Stimulated activated CD4-positive, alpha-beta T cell treated with anti-CD3 and anti-CD28 coated beads, Interleukin-12 subunit alpha, Interleukin-12 subunit beta, amount 100 ng/mL, for 24 hours (primary cell): ENCODE measurements at places on chromosomes 1 and 21.

DNA sequence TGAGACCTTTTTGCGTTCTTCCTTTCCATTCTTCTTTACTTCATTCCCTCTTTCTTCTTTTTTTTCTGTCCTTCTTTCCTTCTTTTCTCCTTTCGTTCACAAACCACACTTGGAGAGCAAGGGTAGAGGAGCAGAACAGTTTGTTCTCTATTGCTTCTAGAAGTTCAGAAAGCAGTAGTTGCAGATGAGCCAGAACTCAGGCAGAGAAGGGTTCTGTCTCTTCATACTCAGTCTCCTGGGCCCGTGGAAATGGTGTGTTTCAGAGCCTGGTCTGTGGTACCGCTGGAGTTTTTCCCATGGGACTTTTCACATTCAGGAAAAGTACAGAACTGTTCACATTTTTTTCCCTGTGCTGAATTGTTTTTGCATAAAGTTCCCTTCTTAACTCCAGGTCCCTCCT is 87.0 kb downstream of the ATP5PO start:
- no peak for DNase-seq

DNA sequence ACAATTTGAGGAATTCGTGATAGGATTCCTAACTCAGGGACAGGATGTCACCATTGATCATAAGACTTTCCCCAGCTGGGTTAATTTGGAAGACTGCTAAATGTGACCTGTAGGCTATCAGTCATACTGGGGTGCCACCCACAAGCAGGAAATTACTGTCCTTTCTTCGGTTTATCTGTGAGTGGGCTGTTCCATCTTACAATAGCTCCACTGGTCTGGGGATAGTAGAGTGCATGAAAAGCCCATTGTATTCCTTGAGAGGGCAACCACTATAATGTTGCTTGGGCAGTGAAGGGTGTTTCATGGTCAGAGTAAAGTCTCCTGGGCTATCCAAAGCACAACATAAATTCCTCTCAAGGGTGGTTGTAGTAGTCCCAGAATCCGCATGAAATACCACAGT is 1523.0 kb upstream of the B3GALT2 start:
- no peak for DNase-seq

- no peak for DNase-seq
These were observed 567.6 kb downstream of the MRPL39 start for GRCh38 chr21:25039461-25040380.

DNA sequence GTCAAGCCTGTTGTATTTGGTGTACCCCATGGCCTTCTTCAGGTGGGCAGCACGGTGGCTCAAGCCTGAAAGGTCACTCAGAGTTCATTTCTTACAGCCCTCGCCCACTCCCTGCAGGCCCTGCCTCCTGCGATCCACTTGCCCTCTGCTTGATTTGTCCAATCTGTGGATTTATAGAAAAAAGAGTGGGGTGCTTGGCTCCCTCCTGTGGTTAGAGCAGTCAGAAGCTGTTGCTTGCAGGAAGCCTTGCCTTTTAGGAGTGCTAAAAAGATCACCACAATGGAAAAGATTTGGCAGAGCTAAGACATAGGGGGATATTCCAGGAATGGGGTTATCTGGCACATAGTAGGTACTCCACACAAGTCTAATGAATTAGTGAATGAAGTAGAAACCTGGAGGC is 108.0 kb upstream of the TRABD2B start:
- no peak for DNase-seq

DNA sequence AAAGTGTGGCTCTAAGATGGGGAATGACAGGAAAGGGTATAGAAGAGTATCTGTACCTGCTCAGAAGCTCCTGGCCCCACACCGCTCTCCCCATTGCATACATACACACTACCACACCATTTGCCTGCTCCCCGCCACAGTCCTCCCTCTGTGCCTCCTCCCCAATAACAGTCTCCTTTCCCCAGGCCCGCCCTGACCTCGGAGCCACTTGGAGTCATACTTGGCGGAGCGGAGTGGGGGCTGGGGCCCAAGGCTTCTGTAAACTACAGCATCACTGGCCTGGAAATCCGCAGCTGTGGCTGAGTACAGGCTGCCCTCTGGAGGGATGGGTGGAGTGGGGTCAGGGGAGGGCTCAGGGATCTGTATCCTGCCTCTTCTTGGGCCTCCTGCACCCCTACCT is 8.6 kb downstream of the SEMA6C start:
- no peak for DNase-seq

DNA sequence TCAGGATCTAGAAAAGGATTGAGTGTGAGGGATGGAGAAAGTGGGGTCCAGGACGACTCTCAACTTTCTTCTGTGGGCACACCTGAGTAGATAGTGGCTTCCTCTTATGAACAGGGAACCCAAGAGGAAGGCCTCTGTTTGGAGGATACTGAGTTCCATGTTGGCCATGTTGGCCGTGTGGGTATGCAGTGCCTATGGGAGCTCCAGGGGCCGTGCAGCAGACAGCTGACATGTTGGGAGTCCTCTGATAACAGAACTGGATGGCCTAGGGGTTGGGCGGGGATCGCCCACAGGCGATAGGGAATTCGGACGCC is 43.0 kb downstream of the TMEM53 start:
- no peak for DNase-seq

DNA sequence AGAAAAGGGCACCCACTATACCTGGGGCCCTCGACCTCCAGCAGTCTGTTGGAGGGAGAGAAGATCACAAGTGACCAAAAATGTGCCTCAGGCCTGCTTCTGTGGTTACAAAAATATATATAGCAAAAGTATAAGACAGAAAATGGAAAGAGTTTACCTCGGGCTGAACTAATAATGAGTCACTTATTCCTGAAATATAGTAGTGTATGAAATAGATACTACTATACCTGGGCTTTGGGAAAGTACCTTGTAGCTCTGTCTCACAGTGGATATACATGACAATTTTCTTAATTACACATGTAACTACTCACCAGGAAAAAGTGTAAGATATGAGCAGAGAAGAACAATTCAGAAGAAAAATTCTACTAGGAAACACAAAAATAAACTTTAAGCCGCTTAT is 7.3 kb upstream of the APCS start:
- DNase-seq, result no peak

- DNase-seq, result no peak
These were observed 8.0 kb downstream of the USP48 start for GRCh38 chr1:21774835-21775549.

DNA sequence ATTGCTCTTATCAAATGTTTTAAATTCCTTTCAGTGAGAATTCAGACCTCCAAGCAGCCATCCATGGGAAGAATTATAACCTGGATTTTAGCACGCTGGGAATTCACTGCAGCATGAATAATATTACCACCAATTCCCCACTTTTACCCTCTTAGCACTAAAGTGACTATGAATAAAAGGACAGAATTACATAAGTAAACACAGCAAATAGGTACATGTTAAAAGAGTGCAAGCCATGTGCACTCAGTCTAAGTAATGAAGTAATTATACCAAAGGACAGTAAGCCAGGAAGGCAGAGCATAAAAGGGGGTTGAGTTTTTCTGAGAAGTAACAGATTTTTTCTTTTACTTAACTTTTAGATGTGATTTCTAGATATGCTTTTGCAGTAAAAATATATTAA is 176.3 kb downstream of the DENND1B start:
- DNase-seq, result no peak

- no peak for DNase-seq
These were observed 51.1 kb downstream of the PRDM16 start for GRCh38 chr1:3120140-3120539.

GRCh38 chr21:34858559-34858958 is 189.8 kb downstream of the CLIC6 start:
- DNase-seq, result no peak

- DNase-seq, result no peak
These were observed 64.8 kb downstream of the PEX14 start for GRCh38 chr1:10539411-10540043.

- no peak for DNase-seq
These were observed 51.0 kb downstream of the GADD45A start for GRCh38 chr1:67735806-67736627.

GRCh38 chr1:109490029-109490933 is 3.6 kb upstream of the CYB561D1 start:
- no peak for DNase-seq

DNA sequence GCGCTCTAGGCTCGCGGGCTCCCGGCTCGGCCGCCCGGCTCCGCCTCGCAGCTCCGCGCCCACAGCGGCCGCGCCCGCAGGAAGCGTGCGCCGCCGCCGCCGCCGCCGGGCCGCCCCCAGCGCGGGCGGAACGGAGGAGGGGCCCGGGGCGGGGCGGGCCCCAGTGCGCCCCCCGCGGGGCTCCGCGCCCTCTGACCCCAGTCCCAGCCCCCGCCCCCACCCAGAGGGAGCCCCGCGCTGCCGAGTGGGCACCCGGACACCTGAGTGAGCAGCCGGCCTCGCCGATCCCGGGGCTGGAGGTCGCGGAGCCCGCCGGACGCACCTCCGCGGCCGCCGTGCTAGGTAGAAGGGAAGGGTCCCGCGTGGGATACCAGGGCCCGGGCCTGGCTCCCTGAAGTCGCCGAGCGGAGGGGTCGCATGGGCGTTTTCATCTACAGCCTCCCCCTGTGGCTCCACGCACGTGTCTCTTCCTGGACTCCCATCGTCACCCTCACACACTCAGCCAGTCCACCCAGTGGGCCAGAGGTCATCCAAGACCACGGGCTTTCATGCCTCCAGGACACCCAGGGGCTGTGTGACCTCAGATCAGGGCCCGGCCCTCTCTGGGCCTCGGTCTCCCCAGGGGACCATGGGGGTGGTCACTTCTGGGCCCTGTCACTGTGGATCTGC is at the start of gene SDC3:
Gene SDC3, minus strand, starts transcription at position 63 of the 669 bp plus-strand sequence. CDS start 172 bp downstream, outside the sequence.
- no peak for DNase-seq

- peak; percentile 13 for DNase-seq
These were observed 38.6 kb upstream of the GPR137B start for GRCh38 chr1:236103646-236104218.

- DNase-seq, result no peak
These were observed 11.8 kb downstream of the RRP1 start for GRCh38 chr21:43801006-43801783.

DNA sequence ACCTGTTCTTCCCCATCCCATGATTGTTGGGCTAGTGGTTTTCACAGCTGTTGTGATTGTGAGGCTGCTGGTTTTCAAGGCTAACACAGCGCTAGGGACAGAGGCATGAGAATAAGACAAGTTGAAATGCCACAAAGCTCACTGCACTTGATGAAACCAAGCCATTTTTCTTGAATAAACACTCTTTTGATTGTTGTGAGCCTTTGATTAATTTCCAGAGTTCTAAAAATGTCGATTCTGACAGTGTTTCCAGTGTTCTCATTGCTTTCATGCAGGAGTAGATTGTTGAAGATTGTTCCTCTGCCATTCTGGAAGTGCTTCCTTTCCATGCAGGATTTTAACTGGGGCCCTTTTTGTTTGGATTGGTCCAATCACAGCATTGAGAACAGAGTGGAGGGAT is 134.9 kb upstream of the GRIK3 start:
- no peak for DNase-seq

GRCh38 chr21:45611939-45612664 is 31.4 kb upstream of the PCBP3 start:
- DNase-seq, result no peak

GRCh38 chr1:110554871-110555801 is 36.2 kb upstream of the KCNA10 start:
- peak; percentile 16 for DNase-seq

DNA sequence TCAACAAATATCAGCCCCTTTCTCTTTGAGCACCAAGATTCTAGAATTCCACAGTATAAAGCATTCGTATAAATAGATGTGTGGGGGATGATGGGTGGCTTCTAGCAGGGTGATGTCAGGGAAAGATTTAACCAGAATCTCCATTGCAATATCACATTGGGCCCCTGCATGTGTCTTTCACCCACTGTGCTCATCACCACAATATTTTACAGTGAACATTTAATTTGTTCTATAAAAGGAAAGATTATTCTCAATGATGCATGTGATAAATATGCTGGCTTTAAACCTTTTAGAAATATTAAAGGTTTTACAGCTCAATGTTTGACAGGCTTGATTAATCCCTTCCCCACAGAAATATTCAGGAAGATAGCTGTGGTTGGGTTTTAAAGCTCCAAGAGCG is 457.8 kb upstream of the DAB1 start:
- DNase-seq, result no peak

DNA sequence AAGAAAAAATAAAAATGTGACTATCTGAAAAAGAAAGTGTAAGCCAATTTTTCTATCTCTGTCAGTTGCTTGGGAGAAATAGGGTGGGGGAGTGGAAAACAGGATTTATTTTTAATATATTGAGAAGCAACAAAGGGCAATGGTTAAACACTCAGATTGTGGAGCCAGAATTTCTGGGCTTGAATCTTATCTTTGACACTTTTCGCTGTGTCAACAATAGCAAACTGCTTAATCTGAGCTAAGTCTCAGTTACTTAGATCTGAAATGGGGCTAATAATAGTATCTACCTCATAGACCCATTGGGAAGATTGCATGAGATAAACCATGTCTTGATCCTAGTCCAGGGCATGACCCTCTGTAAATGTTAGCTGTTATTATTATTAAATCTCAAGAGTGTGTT is 468.1 kb downstream of the ADGRL2 start:
- no peak for DNase-seq

GRCh38 chr1:186937016-186937670 is 108.4 kb downstream of the PLA2G4A start:
- no peak for DNase-seq

DNA sequence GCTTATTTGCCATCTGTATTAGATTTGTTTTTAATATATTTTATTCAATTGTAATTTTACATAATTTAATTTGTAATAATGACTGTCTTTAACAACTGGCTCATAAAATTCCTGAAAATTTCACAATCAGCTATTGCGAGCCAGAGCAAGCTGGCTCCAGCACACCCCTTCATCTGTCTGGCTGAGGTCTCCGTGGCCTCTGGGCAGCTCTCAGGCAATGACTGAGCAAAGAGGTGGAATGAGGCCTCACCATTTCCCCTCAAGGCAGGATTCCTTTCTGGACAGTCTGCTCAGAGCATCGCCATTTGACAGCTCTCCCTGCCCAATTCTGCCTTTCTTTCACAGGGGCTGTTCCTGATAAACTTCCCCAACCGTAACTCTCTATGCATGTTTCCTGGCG is 5.8 kb upstream of the KANK4 start:
- DNase-seq, result no peak

DNA sequence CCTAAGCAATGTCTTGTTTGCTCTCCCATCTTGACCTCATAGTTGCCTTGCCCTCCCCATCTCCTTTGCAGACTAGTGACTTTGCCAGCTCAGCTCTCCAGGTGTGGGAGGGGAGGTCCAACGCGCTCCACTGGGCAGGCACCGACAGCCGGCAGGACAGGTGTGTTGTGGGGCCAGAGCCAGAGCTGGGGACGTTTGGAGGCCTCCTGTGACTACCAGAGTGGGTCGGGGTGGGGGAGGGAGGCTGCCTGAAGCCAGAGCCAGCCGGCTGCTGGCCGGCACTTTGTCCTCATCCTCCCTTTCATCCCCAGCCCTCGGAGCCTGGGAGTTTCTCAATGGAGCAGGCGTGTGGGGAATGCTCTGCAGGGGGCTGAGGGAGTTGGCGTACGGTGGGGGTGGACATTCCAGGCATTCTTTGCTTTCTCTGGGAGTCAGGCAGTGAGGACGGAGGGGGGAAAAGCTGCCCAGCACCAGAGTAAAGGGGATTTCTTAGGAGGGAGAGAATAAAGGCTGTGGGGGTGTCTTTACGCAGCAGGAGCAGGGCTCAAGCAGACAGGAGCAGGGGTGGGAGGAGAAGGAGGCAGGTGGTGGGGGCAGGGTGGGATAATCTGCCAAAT is 20.2 kb downstream of the NUAK2 start:
- DNase-seq, result no peak
